T-cell (primary cell): ENCODE measurements at places on chromosomes 3 and 15. TPM values are rescaled to one million over a fixed set of nuclear protein-coding genes. Genes with fewer than 3 reads are reported as not detected.

DNA sequence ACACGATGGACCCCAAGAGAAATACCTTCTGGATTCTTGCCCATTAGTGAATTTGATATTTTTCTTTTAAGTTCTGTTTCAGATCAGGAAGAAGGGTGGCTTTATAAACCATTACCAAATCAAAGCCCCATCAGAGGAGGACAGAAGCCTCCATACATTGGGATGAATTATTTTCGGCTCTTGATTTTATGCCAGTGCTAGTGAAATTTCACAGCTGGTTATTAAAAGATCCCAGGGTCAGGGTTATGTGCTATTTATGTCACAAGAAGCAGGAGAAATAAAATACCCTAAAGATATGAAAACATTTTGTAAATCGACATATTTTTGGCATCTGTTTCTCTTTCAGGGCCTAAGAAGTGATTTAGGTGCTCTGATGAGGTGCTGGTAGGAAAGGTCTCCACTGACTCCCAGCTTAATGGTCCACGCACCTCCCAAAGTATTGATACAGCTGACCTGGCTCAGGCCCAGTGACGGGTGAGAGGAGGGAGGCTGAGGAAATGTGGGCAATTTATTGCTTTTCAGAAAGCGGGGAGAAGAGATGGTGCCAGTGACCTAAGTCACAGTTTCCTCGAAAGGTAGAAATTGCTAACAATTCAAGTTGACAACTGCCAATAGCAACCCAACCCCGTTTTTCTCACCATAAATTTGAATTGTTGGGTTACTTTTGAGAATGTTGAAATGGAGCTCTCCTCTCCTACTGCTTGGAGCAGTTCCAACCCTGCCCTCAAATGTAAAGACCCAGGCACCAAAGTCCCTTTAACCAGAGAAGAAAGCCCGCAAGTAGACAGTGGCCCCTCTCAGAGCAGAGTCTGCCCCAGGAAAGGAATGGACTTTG, 315.6 kb upstream of the NR2E3 start:
- H3K36me3 ChIP-seq = no peaks in the 10 kb centered on the region
- no peaks in the 10 kb centered on the region for H3K4me1 ChIP-seq
- H3K27ac ChIP-seq = no peak overlapping the region
- no peak for DNase-seq
- H3K27me3 ChIP-seq = peaks cover 5% of the 10 kb centered on the region

DNA sequence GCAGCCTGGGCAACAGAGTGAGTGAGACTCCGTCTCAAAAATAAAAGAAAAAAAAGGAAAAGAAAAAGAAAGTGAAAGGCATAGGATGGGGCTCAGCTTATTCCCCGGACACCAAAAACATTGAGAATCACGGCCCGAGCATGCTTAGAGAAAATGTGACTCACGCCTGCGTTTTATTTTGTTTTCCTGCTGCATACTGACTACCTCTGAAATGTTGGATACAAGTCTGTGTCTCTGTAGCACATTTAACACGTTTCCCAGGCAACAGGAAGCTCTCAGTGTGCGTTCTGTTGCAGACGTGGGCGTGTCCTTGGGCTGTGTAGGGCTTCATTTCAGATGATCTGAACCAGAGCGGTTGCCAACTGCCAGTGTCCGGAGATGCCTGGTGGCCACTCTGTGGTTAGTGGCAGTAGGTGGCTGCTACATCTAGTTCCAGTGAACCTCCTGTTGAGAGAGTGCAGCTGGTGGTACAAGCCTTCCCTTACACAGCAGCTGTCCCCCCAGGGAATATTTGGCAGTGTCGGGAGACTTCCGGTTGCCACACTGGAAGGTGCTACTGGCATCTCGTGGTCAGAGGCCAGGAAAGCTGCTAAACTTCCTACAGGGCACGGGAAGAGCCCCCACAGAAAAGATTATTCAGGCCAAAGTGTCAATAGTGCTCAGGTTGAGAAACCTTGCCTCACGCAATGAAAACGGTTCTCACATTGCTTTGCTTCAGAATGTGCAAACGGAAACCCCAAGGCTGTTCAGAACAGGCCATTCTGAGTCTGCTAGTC, 3.0 kb downstream of the SLC51A start:
- peaks cover 4% of the 10 kb centered on the region for H3K4me1 ChIP-seq
- peak; percentile 59 for DNase-seq
- H3K4me3 ChIP-seq = peak overlapping the region; percentile 45

EPHA3 gene
- total RNA-seq = not detected

CDCP1 gene
- 0.44 TPM for total RNA-seq

- DNase-seq = no peak
- H3K4me1 ChIP-seq = no peaks in the 10 kb centered on the region
- no peaks in the 10 kb centered on the region for H3K27me3 ChIP-seq
- H3K36me3 ChIP-seq = no peaks in the 10 kb centered on the region
Measured at GRCh38 chr3:193989186-193989585, 146.8 kb upstream of the HES1 start.

GRCh38 chr15:63907521-63907920, 73.8 kb upstream of the HERC1 start:
- no peak overlapping the region for H3K27ac ChIP-seq
- H3K4me1 ChIP-seq = peaks cover 40% of the 10 kb centered on the region
- H3K36me3 ChIP-seq = no peaks in the 10 kb centered on the region
- no peak overlapping the region for H3K4me3 ChIP-seq

SLC35G2 gene
- 0.16 TPM for total RNA-seq
